ENCODE measurements at places on chromosomes 2 and 18. TPM values are rescaled to one million over a fixed set of nuclear protein-coding genes. Genes with fewer than 3 reads are reported as not detected.
A peak's percentile ranks its signal among the peaks of the same experiment; 100 is the strongest.

GRCh38 chr2:216633616-216634369 lies 573 bp downstream of the IGFBP2 start:
- no peak for DNase-seq

DNA sequence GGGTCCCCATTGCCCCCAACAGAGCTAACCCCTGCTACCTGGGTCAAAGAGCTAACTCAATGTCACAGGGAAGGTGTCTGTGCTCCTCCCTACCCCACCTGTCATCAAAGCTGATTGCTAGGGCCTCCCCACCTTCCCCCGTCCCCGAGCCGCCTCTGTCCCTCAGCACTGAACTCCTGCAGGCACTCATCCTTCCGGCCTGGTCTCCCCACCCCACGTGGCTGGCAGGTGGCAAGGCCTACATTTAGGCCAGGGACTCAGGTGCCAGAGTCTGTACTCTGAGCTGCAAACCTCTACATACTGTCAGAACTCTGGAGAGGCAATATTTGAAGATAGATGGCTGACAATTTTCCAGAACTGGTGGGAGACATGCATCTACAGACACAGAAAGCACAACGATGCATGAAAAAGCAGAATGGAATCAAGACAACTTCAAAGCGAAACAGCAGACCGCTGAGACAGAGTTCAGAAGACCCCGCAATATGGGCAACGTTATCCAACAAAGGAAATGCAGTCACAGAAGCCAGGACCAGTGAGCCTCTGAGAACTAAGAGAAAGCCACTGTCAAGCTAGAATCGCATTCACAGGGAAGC lies 195.8 kb downstream of the HDAC4 start:
- DNase-seq = no peak

DNA sequence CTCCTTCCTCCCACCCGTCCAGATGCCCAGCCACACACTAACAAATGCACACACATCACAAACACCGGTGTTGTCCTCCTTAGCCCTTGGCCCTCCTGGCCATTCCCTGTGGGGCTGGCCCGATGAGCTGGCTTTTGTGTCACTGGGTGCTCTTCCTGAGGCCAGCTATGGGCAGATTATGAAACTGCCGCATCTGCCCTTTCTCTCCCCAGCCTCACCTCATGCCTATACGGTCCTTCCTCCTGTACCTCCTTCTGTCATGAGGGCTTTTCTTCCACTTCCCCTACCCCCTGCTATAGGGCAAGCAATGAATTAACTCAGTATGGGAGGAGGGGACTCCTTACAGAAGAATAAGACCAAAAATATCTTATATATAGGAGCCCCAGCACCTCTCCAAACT lies 10.3 kb upstream of the INO80C start:
- DNase-seq = no peak

- DNase-seq = no peak
These were observed 128.6 kb upstream of the ZSWIM2 start for GRCh38 chr2:186977433-186978045.

DNA sequence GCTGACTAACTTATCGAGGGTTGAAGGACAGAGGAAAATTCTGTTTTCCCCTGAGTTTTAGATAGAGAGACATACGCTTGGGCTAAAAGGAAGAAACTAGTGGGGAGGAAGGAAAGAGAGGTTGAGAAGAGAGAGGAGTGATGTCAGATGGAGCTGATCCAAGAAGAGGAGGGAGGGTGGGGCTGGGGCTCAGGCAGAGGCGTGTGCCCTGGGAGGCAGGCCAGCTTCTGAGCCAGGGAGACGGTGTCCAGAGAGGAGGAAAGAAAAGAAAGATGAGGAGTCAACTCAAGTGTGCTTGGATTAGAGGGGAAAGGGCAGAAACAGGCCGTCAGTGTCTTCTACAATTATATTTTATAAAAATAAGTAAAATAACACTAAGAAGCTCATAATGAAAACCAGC lies 56.2 kb downstream of the EMILIN2 start:
- peak; percentile 61 for DNase-seq

DNA sequence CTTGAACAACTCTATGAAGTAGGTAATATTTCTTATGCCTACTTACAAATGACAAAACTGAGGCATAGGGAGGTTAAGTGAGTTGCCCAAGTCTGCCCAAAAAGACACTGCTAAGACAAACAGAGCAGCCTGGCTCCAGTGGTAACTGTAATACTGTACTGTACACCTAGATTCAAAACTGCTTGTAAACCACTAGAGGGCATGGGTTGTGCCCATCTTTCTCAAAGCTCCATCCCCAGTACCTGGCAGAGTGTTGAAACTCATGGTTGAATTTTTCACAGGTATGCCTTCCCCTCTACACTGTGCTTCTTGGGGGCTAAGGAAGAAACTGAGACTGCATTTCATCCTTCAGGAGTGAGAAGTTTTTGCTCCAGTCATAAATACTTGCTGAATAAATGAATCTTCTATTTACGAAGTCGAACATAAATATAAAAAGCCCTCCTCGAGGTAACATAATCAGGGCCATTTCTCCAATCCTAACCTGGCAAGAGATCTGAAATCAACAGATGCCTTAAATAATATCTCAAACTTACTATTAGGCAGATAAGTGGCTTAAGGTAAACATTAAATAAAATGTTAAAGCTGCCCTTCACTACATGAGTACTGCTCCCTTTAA lies 2.0 kb downstream of the PPP4R1 start:
- peak; percentile 51 for DNase-seq

DNA sequence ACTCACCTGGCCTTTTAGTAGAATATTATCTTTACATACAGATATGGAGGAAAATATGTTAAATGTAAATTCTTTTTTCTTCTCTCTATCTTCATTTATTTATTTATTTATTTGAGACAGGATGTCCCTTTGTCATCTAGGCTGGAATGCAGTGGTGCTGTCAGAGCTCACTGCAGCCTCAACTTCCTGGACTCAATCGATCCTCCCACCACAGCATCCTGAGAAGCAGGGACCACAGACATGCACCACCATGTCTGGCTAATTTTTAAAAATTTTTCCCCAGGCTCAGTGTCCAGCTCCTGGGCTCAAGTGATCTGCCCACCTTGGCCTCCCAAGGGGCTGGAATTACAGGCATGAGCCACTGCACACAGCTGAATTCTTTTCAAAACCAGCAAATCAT lies 20.3 kb downstream of the KYNU start:
- DNase-seq = no peak

DNA sequence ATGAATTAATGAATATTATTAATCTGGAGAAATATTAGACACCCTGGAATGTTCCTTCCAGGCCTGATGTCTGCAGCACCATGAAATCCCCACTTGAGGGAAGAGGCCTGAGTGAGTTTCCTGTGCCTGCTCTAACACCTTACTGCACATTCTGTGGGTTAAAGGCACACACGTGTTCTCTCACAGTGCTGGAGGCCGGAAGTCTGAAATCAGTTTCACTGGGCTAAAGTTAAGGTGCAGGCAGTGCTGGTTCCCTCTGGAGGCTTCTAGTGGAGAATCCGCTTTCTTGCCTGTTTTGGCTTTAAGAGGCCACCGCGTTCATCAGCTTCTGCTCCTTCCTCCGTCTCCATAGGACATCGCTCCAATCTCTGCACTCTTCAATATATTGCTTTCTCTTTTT lies 48.7 kb downstream of the ACKR3 start:
- no peak for DNase-seq

GRCh38 chr2:112639936-112640335 lies 5.8 kb upstream of the SLC20A1 start:
- no peak for DNase-seq

DNA sequence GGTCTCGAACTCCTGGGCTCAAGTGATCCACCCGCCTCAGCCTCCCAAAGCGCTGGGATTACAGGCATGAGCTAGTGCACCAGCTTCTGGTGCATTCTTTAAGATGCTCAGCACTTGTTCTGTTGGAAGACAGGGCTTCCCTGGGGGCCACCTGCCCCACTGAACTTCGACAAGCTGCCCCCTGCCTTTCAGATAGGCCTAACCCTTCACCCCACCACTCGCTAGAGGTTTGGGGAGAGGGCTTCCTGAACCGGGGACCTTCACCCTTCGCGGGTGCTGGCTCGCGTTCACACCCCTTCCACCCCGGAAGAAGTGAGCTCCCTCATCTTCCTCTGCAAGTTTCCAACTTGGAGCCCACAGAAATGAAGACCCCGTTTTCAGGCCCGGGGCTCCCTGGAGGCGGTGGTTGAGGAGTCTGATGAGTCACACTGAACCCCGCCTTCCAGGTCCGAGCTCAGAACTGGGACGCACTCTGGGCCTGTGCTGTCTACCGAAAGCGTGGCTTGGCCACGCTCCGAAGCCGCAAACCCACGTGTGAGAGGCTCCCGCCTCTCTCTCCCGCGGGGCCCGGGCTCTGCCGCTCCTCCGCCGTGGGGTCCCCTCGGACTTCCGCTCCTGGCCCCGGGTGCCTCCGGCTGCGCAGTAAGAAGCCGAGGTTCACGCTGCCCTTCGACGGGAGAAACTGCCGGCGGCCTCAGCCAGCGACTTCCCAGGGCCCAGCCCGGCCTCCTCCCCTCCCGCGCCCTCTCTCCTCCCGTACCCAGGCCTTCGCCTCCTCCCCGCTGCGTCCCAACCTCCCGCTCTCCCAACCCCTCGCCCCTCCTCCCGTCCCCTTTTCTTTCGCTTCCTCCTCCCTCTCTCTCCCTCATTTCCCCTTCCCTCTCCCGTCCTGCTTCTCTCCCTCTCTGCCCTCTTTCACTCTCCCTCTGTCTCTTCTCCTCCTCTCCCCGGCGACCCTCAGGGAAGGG lies 47.5 kb upstream of the SP3 start:
- DNase-seq = no peak

GRCh38 chr2:25053041-25053440 lies 11.2 kb downstream of the EFR3B start:
- no peak for DNase-seq

GRCh38 chr2:99609851-99610381 lies 120.1 kb upstream of the REV1 start:
- DNase-seq = no peak

DNA sequence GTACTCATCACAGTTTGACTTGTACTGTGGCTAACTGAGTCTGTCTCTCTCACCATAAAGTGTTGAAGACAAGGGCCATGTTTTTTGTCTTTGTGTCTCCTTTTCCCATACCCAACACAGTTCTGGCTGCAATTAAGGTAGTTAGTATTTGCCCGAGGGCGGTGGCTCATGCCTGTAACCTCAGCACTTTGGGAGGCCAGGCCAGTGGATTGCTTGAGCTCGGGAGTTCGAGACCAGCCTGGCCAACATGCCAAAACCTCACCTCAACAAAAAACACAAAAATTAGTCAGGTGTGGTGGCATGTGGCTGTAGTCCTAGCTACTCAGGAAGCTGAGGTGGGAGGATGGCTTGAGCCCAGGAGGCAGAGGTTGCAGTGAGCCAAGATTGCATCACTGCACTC lies 6.9 kb upstream of the KIF3C start:
- no peak for DNase-seq

DNA sequence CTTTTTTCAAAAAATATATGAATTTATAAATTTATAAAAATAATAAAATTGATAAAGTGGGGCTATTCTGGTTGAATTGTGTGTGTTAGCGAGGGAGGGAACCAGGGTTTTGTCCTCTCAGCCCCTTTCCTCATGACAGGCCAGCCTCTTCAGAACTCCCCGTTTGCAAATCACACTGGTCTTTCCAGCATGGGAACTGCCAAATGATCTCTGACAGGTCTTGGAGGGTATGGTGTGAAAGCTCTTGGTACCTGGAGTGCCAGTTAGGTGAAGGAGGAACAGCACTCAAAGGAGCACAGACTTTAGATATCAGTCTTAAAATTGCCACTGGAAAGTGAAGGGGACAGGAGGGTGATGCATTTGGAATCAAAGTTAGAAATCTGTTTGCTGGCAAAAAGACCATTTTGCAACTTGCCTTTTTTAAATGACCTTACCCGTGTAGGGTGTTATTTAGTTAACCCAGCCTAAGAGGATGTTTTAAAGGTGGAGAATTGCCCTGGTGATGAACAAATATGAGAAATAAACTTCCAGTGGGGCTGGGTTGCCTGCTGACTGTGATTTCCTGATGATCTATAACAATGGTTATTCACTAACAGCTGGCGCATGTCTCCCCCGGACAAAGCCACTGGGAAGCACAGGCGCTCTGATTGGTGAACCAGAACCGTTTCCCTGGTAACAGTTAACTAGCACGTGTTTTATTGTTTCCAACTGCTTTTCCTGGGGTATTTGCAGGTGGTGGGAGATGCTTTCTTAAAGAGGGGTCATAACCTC lies 85.3 kb upstream of the EFEMP1 start:
- DNase-seq = peak; percentile 52

GRCh38 chr2:190867212-190867611 lies 13.4 kb upstream of the GLS start:
- DNase-seq = no peak

GRCh38 chr2:108417254-108417653 lies 31.8 kb upstream of the GCC2 start:
- no peak for DNase-seq

DNA sequence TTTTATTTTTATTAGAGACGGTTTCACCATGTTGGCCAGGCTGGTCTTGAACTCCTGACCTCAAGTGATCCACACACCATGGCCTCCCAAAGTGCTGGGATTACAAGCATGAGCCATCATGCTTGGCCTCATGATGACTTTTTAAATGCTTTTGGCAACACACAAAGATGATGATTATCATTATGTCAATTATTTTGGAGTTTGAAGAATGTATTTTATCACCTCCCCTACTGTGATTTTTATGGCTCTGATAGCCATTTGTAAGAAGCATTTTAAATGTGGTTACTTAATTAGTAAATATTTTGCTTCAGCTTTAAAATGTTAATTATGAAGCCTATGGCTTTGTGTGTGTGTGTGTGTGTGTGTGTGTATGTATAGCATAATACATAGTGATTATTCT lies 45.1 kb upstream of the RAB27B start:
- no peak for DNase-seq

DNA sequence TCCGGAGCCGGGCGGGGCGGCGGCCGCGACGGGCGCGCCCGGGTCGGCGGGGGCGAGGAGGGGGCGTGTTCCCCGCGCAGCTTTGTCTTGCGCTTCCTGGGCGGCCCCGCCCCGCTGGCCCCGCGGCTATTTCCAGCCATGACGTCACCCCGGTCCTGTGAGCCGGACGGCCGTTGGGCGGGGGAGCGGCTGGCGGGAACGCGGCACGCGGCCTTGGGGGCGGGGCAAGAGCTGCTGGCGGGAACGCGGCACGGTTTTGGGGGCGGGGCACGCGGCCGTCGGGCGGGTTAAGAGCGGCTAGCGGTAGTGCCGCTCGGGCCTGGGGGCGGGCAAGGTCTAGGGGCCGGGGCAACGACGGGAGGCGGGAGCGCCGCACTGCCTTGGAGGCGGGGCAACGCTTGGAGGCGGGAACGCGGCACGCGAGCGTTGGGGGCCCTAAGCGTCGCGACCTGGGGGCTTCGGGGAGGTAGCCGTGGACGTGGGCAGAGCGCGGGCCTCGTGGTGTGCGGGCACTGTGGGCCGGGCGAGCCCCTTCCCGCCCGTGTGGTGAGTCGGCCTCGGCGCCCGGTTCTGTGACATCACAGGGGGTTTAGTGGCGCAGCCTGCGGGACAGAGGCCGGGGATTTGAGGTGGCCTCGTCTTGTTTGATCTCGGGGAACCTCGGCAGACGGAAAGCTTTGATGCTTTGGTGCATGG lies 704 bp downstream of the KLF11 start:
- DNase-seq = peak; percentile 83

ALLC gene
- not detected for total RNA-seq

IL36G gene
- total RNA-seq = not detected

FHOD3 gene
- 13.0 TPM for total RNA-seq

SCRN3 gene
- total RNA-seq = 36.2 TPM

CFAP221 gene
- 0.57 TPM for total RNA-seq

DSEL gene
- 6.8 TPM for total RNA-seq
